Sigmoid colon (tissue), 7 donors: ENCODE measurements at places on chromosomes 12 and 14. TPM values are rescaled to one million over a fixed set of nuclear protein-coding genes. Genes with fewer than 3 reads are reported as not detected.

NRXN3 gene
- 46.3 TPM for total RNA-seq

TCL1A gene
- total RNA-seq: not detected

MYO1H gene
- not detected for total RNA-seq

NAP1L1 gene
- total RNA-seq: 321 TPM

PACS2 gene
- total RNA-seq: 48.2 TPM
